ENCODE measurements at places on chromosomes 12 and 14.

DNA sequence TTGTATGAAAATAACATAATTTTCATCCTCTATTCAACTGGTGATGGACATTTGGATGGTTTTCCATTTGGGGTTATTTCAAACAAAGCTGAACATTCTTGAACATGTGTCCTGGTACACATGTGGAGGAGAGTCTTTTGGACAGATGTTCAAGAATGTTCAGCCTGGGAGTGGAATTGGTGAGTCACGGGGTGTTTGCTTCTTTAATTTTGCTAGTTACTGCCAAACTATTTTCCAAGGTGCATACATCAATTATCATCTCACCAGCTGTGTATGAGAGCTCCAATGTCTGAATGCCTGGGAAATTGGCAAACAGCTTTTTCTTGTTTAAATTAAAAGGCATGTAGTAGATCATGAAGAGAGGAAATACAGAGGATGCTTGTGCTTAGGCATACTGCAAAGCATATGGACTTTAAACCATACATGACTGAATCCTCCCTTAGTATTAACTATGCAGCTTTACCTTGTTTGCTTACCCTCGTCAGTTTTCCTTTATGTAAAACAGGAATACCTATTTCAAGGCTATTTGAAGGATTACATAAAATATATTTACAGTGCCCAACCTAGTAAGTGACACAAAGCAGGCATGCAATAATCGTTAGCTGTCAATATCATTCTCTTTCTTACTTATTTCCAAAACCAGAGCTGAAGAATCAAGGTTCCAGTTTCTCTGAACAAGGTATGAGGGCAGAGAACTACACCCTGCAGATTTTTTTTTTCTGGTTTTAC, 152.1 kb downstream of the ITPR2 start:
- no peak for DNase-seq

DNA sequence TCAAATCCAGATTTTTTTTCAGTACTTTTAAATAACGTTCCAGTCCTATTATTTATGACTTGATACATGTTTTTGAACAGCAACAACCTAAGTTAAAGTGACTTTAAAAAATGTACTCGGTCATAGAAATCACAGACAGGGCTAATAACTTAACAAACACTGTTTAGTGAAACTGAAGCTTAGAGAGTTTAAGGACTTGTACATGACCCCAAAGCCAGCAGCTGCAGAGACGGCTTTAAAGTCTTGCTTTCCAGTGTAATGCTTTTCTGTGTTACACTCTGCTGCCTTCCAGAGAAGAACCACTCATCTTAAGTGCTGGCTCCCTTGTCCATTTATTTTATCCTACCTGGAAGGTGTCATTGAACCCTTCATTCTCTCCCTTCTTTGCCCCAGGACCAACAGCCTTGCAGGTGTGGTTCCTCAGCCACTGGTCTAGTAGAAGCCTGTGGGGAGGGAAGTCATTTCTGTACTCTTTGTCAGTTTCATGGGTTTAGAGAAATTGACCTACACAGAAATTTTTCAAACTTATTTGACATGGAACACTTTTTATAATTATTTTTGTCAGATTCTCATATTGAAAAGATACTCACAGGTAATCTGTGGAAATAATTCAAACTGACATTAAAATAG, 60.9 kb downstream of the NAV3 start:
- DNase-seq = no peak

DNA sequence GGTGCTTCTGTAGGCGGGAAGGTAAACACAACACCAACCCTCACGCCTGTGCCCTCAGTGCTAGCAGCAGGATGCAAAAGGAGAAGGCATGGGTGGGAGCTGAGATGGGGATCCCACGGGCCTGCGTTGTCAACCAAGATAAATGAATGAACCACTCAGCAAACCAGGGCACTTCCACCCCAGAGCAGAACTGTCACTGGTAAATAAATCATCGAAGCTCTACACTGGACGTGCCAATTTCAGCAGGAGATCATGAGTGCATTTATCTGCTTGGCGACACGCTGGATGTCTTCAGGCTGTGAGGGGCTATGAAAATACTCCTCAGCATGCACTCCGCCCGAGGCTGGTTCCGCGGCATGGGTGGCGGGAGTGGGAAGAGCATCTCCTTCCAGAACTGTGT, 33.2 kb downstream of the HSPB8 start:
- no peak for DNase-seq

DNA sequence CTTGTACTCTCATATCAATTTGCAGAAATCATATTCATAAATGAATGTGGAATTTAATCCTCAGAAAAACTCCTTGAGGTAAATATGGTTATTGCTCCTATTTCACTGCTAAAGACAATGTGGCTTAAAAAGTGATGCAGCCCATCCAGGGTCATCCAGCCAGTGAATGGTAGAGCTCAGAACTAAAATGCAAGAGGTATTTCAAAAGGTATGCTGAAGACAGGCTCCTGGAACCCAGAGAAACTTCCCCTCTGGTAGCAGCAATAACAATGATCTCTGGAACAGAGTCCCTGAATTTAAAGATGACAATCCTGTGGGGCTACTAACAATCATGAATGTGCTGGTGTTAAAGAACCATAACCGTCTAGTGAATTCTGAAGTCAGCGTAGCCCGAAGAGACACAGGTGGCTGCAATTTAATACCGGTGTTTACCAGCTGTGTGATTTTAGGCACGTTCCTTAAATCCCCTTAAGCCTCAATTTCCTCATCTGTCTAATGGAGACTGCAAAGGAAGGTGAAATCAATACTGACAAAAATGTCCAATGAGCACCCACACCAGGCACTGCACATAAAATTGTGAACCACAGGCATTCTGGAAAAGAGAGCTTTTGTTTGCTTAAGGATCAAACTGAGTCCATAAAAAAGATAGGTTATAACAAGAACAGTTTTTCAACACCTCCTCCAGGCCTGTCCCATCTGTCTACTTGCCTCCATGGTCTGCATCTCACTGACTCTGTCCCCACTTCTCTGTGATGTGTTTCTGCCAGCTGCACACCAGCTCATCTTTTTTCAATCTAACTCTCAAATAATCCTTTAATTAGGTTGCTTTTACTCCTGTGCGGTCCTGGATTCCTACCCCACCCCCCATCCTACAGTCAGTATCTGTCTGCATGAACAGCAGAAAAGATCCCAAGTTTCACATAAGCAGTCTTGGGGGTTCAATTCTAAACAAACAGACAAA, 10.5 kb downstream of the TM7SF3 start:
- no peak for DNase-seq

GRCh38 chr12:32477714-32478113, 78.4 kb downstream of the FGD4 start:
- no peak for DNase-seq

- no peak for DNase-seq
Observed at GRCh38 chr14:88323086-88323522, at the start of gene KCNK10. KCNK10 (minus strand) TSS chr14:88323269; CDS start chr14:88322798, 471 bp downstream.

DNA sequence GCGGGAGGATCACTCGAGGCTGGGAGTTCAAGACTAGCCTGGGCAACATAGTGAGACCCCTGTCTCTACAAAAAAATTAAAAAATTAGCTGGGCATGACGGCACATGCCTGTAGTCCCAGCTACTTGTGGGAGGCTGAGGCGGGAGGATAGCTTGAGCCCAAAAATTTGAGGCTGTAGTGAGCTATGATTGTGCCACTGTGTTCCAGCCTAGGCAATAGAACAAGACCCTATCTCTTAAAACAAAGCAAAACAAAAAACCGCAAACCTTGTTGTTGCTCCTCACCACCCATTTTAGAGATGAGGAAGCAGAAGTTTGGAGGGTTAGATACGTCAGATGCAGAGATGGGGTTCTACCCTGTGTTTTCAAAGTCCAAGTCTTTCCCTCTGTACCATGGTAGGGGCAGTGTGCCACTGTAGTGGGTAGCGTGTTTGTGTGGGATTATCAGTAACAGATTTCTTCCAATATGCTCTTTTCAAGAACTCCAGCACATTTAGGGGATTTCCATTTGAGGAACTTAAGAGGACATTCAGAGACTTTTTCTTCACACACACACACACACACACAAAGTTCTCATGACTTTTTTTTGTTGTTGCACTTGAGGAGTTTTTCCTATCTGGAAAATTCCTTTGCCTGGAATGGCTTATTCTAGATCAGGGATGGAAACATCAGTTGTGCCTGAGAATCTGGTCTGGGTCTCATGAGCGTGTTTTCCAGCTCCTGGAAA, 186.5 kb downstream of the CHST11 start:
- DNase-seq = no peak

DNA sequence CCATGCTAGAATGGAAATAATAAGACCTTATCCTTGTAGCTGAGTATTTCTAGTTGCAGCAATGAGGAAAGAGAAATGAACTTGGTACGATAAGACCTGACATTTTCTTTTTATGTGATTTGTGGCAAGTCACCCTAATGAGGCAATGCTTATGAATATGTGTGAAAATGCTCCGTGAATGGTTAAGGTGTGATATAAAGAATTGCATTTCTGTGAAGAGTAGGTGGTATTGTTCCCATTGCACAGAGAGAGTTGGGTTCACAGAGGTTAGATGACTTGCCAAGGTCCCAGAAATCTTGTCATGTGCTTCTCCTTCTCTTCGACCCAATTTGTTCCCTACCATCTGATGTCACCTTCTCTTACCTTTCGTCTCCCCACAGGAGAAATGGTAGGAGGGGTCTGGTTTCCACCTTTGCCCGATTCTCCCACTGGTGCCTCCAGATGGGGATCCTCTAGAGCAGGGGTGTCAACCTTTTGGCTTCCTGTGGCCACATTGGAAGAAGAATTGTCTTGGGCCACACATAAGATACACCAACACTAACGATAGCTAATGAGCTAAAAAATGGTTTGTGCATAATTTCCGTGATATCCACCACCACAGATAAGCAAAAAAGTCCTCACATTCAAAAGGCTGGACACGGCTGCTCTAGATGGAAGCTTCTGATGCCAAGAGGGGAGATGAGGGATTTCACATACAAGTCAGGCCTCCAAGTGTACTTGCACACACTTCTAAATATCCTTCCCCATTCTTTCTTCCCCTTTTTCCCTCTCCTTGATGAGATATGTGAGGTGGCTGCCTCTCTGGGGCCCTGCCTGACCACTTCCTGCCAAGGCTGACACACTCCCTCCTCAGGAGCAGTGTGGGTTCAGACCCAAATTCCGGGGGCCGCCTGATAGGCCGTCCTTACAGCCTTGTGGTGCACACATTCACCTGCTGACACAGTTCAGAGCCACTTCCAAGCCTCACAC, 96.1 kb downstream of the PLXNC1 start:
- DNase-seq = peak; percentile 69

DNA sequence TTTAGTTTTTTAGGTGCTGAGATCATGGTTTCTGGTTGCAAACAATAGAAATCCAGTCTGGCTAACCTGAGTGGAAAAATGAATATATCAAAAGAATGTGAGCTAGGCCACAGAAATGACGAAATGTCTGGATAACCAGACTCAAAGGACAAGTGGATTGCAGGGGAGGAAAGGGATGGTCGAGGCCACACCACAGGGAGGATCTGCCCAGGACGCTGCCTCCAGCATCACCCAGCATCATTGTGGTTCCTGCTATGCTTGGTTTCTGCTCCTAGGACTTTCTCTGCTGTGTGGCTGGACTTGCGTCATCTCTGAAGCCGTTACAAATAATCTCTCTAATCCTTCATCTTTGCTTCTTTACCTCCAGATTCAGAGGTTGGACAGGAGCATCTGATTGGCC, 80.4 kb downstream of the TTC8 start:
- DNase-seq = no peak

- DNase-seq = no peak
Observed at GRCh38 chr14:103730490-103731035, 15.0 kb downstream of the ZFYVE21 start.

DNA sequence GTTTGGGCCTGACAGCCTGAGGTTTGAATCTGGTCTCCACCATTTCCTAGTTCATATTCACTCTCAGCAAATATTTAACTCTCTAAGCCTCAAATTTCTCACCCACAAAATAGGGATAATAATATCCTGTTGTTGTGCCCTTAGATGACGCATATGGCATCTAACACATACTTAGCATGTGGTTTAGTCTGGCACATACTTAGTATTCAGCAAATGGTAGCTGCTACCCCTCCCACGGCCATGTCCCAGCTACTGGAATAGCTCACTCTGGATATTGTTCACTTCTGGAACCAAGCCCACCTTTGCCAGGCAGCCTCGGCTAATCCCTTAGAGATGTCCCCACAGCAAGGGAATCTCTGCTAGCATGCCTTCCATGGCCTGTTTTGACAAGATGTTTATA, 53.3 kb downstream of the BICD1 start:
- no peak for DNase-seq

All from activated T-cell treated with anti-CD3 and anti-CD28 coated beads, Interleukin-2, amount 50 U/mL, for 48 hours (primary cell).